ENCODE measurements at places on chromosomes 5 and 9.

DNA sequence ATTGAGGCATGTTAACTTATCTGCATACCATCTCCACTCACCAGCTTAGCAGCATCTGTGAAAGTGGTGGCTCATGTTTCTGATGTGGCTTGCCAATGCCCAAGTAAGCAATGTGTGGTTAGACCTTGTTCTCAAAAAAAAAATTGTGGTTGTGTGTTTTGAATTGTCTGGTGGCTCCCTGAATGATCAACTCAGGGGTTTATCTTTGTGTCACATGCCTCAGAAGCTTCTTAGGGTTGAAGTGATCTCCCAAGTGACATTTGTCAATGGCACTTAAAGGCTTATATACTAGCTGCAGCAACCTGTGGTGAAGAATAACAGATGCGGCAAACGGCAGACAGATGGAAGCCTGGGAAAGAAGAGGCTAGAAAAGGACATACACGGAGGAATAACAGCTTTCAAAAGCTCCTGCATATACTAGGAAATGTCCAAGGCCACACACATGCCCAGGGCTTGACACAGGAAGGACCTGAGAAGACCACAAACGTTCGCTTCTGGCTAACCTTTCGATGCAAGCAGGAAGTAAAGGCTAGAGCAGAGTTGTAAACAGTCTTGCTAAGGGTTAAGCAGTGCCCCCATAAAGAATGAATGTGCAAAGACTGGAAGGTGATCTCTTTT lies 42.2 kb upstream of the FSD1L start:
- DNase-seq, result peak; percentile 58

DNA sequence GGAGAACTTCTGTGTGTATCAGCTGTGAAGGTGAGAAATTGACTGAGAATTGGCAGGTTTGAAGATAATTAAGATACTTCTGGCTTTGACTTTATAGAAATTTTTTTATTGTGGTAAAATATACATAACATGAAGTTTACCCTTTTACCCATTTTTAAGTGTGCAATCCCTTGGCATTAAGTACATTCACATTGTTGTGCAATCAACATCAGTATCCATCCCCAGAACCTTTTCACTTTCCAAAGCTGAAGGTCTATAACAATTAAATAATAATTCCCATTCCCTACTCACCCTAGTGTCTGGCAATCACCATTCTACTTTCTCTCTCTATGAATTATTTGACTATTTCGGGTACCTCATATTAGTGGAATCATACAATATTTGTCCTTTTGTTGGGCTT lies 69.9 kb downstream of the ACTBL2 start:
- no peak for DNase-seq

DNA sequence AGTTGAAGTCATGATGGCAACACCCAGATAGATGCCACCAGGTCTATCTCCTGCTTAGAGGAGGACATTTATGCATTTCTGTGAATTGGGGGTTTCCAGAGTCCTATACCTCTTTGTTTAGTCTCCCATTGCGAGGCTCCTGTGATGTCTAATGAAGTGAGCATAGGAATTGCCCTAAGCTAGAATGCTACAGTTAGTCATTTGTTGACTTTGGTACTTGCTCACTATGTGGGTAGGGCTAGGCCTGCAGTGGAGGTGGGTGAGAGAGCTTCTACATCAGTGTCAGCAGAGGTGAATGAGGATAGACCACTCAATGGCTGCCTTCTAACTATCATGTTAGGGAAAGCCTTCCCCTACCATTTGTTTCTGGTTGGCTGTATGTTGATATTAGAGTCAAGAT lies 173.3 kb upstream of the POC5 start:
- no peak for DNase-seq

- no peak for DNase-seq
These were observed 500.2 kb downstream of the SPOCK1 start for GRCh38 chr5:136998854-136999357.

- DNase-seq, result no peak
These were observed 564 bp upstream of the TOR2A start for GRCh38 chr9:127735530-127736185.

DNA sequence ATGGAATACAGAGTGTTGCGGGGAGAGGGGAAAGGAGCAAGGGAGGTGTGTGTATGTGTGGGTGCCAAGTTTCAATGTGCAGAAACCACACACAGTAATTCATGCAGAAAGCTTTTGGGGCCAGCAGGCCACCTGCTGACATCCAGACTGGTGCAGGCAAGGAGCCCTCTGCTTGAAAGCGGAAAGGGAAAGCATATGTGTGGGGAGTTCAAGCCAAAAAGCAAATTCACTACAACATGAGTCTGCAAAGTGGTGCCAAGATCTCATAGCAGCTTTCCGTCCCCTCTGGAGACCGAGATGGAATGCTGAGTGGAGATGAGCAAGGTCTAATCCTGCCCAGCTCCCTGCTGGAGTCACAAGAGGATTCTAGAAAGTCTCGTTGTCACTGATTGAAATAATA lies 159.7 kb upstream of the VLDLR start:
- DNase-seq, result peak; percentile 21

DNA sequence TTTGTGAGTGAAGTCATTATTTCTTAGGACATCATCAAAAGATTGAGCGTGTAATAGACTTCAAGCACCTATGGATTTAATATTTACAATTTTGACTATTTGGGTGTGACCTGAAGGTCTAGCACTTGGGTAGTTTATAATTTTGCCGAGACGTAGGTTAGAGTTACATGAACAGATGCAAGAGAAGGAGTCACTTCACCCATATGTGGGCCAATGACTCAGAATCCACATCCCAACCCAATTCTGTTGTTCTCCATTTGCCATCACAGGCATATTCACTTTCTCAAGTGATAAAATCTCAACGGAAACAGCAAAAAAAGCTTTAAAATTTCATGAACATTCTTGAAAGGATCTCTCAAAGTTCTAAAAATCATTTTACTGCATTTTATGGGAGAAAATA lies 12.1 kb upstream of the ERAP1 start:
- no peak for DNase-seq

- DNase-seq, result no peak
These were observed 16.7 kb upstream of the HSD17B4 start for GRCh38 chr5:119435436-119436132.

DNA sequence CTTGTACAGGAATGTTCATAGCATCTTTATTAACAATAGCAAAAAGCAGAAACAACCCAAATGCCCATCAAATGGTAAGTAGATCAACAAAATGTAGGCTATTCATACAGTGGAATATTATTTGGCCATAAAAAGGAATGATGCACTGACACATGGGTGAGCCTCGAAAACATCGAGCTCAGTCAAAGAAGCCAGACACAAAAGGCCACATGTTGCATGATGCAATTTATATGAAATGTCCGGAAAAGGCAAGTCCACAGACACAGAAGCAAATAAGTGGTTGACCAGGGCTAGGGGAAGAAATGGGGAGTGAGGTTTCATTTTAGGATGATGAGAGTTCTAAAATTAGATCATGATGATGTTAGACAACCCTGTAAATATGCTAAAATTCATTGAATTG lies 16.5 kb upstream of the SLC2A8 start:
- DNase-seq, result no peak

GRCh38 chr9:112044186-112044585 lies 130.9 kb downstream of the SUSD1 start:
- DNase-seq, result no peak

DNA sequence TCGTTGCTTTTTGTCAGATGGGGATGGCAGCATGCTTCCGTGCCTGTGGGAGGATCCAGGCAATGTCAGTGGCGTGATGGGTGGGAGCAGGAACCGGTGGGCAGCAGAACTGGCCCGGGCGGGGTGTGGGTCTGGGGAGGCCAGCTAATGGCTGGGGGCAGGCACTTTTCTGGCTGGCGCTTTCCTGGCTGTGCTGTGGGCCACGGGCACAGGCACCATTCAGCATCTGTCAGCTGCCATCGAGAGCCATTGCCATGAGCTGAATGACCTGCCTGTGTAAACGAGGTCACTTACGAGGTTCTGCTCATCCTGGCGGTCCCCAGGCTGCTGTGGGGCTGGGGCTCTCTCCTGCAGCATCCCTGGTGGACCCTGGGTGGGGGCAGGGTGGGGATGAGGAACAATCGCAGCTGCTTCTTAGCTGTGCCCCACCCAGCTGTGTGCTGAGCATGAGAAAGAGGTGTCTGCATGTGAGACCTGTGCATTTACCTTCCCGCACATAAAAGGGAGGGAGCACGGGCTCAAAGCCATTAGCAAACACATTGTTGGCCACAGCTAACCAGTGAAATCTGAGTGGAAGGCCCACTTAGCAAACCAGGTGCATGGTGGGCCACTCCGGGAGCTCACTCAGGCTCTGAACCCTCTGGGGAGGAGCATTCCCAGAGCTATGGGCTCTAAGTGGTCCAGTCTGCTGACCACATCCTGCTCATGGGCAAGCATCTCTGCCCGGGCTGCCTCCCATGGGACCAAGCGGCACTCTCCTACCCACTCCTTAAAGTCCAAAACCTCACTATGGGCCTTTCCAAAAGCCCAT lies 41.3 kb upstream of the OLFM1 start:
- DNase-seq, result no peak

DNA sequence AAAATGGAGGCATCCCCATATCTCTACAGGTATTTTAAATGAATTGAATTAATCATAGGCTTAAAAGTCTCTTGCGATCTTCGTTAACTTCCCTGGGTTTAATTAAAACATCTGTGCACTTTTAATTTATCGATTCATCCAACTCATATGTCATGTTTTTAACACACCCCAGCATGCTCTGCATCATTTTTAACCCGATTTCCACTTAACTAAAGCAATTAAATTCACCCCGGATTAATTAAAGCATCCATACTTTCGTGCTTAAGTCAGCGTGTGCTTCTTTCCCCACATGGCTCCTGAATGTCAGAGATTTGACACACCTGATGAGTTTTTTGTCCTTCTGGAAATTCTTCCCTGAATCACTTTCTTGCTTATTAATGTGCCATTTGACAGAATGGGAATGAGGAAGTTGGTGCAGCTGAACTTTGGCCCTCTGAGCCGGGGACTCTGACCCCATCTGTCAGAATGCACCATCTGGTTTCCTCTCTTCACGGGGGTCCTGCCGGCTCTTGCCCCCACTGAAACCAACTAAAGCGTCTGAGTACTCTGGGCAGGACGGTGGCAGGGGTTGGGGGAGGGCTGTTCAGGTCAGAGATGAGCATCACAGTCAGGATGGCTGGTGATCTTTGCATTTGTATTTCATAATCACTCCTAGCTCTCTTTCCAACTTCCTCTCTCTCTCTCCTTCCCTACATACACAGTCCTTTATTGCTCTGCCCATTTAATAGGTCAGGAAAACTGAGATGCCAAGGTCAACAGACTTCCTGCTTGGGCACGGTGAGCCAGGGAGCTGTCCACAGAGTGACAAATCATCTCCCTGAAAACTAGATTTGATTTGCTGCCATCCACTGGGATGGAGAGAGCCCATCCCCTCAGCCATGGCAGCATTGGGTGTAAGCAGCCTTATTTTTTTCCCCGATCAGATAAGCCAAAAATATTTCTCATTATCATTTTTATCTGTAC lies 180.3 kb upstream of the WWC1 start:
- no peak for DNase-seq
